ENCODE measurements at places on chromosomes 11 and 22.

DNA sequence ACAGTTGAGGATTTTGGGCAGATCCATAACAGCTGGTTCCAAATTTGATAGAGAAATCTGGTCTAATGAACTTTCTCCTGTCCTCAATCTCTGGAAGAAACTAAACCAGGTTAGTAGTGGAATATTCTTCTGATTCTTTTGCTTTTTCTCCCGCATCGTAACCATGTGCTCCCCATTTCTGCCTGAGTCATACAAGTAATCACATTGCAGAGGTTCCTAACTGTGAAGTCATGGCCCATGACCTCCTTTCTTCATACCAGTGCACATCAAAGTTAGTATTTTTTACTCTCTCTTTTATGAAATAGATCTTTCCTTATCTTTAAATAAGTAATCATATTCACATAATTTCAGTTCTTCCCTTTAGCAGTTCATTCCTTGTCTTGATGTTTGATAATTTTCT is 249.0 kb downstream of the DYNC2H1 start:
- no peak for DNase-seq
- no peaks in the 10 kb centered on the region for H3K4me1 ChIP-seq
- H3K27ac ChIP-seq, result no peak overlapping the region
- H3K27me3 ChIP-seq, result no peaks in the 10 kb centered on the region

GRCh38 chr11:117690484-117691217 is 106.4 kb downstream of the DSCAML1 start:
- H3K27ac ChIP-seq, result no peak overlapping the region
- H3K4me3 ChIP-seq, result no peak overlapping the region
- DNase-seq, result peak; percentile 8
- H3K36me3 ChIP-seq, result no peaks in the 10 kb centered on the region

- H3K27ac ChIP-seq, result no peak overlapping the region
- H3K4me1 ChIP-seq, result no peaks in the 10 kb centered on the region
- H3K27me3 ChIP-seq, result peaks cover 2% of the 10 kb centered on the region
- H3K36me3 ChIP-seq, result no peaks in the 10 kb centered on the region
- DNase-seq, result no peak
These were observed 154.7 kb downstream of the CADM1 start for GRCh38 chr11:115349335-115350017.

DNA sequence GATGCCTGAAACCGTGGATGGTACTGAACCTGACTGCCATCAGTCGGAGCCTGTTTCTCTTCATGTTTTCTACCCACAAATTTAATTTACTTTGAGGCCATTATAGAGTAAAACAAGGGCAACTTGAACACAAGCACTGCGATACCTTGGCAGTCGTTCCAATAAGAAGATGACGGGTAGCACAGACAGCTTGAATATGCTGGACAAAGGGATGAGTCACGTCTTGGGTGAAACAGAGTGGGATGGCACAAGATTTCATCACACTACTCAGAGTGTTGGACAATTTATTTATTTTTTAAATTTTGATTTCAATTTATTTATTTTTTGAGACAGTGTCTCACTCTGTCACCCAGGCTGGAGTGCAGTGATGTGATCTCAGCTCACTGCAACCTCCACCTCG is 5.7 kb downstream of the DIXDC1 start:
- DNase-seq, result no peak
- no peak overlapping the region for H3K27ac ChIP-seq
- no peaks in the 10 kb centered on the region for H3K36me3 ChIP-seq
- no peaks in the 10 kb centered on the region for H3K27me3 ChIP-seq
- 0 out of 2 replicates have a peak, but pooled peaks cover 2% of the 10 kb centered on the region for H3K4me1 ChIP-seq

- no peaks in the 10 kb centered on the region for H3K36me3 ChIP-seq
- no peaks in the 10 kb centered on the region for H3K4me1 ChIP-seq
- H3K4me3 ChIP-seq, result no peak overlapping the region
- no peak overlapping the region for H3K27ac ChIP-seq
These were observed 9.1 kb downstream of the GAL3ST1 start for GRCh38 chr22:30565341-30565740.

GRCh38 chr22:38114484-38115398 is 4.3 kb upstream of the BAIAP2L2 start:
- no peak overlapping the region for H3K4me3 ChIP-seq
- peaks cover 41% of the 10 kb centered on the region for H3K36me3 ChIP-seq
- H3K27me3 ChIP-seq, result no peaks in the 10 kb centered on the region
- no peak overlapping the region for H3K27ac ChIP-seq
- no peaks in the 10 kb centered on the region for H3K4me1 ChIP-seq
- peak; percentile 75 for DNase-seq

DNA sequence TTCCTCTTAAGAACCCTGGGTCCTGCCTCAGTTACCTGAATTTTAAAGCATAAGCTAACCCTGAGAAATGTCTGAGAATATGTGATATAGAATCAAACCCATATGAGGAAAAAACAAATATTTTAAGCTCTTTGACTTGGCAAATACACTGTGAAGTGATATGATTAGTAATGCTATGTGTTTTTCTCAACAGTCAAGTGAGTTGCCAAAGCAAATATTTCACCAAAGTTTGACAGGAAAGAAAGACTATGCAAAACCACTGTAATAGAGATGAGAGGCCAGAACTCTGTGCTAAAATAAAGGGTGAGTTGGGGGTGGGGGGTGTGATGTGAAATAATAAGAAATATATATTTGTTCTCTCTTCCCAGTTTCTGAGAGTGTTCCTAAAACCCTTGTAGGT is 613.5 kb upstream of the CCDC179 start:
- H3K4me1 ChIP-seq, result no peaks in the 10 kb centered on the region
- DNase-seq, result no peak
- H3K27ac ChIP-seq, result no peak overlapping the region
- no peaks in the 10 kb centered on the region for H3K36me3 ChIP-seq

DNA sequence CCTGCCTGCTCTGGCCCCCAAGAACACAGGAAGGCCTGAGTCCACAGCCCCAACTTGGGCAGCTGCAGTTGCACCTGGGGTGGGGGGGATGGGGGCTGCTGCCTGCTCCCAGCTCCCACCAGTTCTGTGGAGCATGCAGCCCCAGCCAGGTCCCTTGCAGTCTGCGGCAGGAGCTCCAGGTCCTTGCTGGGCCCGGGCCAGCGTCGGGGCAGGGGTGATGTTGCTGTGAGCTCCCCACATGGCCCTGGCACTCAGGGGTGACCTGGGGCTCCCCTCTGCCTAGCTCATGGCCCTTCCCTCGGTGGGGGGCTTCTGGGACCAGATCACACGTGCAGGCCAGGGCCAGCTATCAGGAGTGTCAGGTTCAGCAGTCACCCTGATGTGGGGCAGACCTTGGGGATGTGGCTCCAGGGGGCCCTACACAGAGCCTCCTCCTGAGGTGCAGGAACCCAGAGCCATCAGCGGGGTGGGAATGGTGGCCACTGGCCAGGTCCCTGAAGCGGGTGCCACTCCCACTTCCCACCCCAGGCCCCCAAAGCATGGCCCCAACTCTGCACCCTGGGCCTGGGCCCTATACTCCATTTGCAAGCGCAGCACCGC is 10.4 kb upstream of the MED17 start:
- DNase-seq, result no peak
- no peak overlapping the region for H3K4me3 ChIP-seq
- no peaks in the 10 kb centered on the region for H3K27me3 ChIP-seq
- H3K27ac ChIP-seq, result no peak overlapping the region
- no peaks in the 10 kb centered on the region for H3K36me3 ChIP-seq

DNA sequence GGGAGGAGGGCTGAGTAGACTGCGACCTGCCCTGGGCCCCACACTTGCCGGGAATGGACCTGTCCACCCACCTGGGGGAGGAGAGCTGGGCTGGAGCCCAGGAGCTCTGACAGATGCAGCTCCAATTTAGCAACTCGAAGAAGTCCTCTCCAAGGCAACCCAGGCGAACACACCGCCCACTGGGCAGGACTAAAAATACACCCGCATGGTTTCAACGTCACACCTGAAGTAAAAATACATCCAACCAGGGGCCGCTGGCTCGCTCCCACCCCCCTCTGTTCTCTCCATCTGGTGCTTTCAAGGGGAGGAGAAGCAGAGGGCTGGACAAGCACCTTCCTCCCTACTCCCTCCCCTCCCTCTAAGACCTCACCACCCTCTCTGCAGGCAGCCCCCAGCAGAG is 119.9 kb downstream of the FEZ1 start:
- no peak overlapping the region for H3K27ac ChIP-seq
- H3K4me1 ChIP-seq, result no peaks in the 10 kb centered on the region
- no peak overlapping the region for H3K4me3 ChIP-seq
- no peaks in the 10 kb centered on the region for H3K36me3 ChIP-seq
